Right renal cortex interstitium (tissue), 3 donors: ENCODE measurements at places on chromosomes 2 and 18.

GRCh38 chr18:45542043-45542442 lies 73.2 kb upstream of the SLC14A2 start:
- no peak for DNase-seq

DNA sequence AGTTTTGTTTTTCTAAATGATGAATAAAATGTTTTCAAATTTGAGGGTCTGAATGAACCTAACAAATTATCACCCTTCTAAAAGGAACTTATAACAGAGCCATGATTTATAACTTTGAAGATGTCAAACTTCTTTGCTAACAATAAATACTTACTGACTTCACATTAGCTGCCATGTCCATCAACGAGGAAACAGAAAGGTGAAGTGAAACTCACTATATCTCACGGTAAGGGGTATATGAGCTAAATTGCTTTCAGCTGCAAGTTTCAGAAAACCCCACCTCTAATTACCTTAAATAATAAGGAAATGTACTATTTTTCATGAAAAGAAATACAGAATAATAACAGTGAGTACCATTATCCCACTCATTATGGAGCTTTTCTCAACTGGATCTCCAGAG lies 350.8 kb upstream of the NT5C1B start:
- no peak for DNase-seq

DNA sequence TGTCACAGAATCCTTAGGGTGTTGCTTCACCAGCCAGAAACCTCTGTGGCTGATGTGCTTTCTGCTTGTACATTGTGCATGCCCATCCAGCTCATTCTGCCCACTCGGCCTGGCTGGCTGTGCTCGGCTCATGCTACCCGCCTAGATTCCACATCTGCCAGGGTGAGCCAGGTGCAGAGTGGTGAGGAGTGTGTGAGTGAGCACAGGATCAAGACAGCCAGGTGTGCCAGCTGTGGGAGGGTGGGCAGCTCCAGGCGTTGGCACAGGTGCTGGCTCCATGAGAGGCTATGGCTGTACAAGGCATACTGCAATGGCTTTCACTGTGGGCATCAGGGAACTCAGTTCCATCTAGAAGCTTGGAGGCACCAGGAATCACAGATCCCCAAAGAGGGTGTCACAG lies 1321.8 kb upstream of the CRIM1 start:
- no peak for DNase-seq

DNA sequence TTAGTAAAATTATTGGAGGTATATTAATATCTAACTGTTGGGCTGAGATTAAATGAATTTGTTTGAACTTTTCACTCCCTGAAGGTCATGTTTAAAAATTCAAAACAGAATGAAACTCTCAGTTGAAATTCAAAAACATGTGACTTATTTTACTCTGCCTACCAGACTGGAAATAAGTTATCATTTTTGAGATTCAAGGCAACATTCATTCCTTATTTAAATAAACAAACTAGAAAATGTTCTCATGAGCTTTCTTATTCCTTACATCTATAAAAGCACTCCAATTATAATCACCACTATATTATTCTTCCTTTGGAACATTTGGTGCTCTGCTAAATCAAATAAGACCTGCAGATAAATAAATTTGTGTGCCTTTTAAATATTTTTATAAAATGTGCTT lies 217.8 kb downstream of the CDH2 start:
- no peak for DNase-seq

- no peak for DNase-seq
These were observed 182.7 kb upstream of the SCN7A start for GRCh38 chr2:166676716-166677115.

GRCh38 chr18:9870431-9871008 lies 15.3 kb upstream of the TXNDC2 start:
- DNase-seq = no peak

DNA sequence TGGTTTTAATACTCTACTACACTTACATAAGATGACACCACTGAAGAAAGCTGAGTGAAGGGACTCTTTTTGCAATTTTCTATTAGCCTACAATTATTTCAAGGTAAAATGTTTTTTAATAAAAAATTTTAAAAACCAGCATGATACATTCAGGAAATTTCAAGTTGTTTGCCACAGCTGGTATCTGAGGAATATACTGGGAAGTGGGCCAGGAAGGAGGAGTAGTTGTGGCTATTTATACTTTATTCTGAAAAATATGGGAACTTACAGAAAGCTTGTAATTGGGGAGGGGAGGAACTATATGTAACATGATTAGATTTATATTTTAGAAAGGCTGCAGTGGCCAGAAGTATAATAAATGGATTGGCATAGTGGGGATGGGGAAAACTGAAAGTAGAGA lies 40.8 kb downstream of the WDR35 start:
- no peak for DNase-seq

DNA sequence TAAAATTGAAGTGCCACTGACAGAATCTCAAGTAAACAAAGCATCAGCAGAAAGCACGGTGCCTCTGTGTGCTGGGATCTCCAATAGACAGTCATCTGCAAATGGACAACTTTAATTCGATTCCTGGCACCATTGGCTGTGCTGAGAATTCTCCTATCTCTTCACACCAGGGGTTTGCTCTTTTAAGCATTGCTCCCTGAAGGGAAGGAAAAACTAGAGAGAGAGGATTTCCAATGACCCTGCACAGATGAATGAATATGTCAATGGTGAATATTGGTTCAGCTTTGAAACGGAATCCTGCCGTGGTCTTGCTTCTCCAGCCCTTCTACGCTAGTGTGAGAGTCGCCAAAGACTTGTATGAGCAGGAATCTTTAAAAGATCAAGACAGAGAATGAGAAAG lies 97.9 kb downstream of the FIGN start:
- no peak for DNase-seq

GRCh38 chr18:3607309-3608098 lies 157.5 kb downstream of the TGIF1 start:
- DNase-seq = no peak

DNA sequence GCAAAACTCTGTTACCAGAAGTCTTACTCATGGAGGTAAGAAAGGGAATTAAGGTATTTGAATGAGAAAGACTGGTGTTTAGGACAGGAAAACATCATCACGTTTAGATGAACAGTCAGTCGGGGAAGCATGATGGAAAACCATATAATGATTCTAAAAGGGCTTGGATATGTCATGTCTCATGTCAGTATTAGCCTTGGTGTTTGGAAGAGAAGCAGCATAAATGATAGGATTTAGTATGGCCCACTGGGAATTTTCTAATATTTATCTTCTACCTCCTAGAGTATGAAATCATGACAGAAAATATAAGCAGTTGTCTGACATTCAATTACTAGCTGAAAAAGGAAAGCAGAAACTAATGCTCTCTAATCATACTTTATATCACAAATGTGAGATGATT lies 1643.6 kb upstream of the CELF4 start:
- DNase-seq = no peak

- DNase-seq = no peak
These were observed 65.5 kb upstream of the ATG16L1 start for GRCh38 chr2:233185963-233186362.

- DNase-seq = no peak
These were observed 301.6 kb upstream of the GULP1 start for GRCh38 chr2:187989925-187990623.

DNA sequence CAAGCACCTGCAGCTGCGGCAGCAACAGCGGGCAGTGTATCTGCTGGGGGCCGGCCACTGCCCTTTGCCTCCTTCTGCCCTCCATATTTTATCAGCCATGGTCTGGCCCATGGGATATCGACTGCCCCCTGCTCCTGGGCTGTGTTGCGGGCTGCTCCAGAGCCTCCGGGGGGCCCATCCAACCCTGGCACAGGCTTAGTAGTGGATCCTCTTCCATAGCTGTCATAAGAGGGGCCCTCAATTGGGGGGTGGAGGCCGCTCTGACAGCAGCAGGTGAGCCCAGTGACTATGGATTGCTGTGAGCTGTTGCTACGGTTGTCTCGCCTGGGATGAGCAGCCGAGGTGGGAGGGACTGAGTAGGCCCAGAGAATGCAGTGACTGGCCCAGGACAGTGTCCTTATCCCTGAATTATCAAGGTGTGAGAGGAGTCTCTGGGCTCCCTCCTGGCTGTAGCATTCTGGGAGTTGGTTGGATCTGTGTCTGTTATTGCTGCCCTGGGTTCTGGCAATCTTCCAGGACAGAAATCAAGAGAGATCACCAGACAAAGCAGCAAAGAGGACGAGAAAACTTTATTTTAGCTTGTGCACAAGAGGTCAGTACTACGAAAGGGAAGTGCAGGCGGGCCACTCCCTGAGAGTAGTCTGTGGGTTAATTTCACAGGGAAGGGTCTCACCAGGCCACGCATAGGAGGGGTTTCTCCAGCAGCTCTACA lies 145.1 kb downstream of the ASB1 start:
- DNase-seq = no peak

DNA sequence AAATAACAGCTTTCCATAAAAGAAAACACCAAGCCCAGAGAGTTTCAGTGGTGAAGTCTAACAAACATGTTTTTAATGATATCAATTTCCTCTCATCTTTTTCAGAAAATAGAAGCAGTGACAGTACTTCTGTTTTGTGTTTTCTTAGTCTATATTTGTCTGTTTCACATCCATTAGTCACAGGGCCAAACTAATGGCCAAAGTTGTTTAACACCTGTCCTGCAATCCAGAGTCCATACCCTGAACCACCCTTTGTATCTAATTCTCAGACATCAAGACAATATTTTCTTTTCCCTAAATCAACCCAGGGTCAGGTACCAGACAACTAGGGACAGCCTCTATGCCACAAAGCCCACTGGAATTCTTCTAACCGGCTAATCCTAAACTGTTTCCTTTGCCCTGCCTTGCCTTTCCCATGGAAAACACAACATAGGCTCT lies 25.9 kb downstream of the TMSB10 start:
- DNase-seq = no peak

DNA sequence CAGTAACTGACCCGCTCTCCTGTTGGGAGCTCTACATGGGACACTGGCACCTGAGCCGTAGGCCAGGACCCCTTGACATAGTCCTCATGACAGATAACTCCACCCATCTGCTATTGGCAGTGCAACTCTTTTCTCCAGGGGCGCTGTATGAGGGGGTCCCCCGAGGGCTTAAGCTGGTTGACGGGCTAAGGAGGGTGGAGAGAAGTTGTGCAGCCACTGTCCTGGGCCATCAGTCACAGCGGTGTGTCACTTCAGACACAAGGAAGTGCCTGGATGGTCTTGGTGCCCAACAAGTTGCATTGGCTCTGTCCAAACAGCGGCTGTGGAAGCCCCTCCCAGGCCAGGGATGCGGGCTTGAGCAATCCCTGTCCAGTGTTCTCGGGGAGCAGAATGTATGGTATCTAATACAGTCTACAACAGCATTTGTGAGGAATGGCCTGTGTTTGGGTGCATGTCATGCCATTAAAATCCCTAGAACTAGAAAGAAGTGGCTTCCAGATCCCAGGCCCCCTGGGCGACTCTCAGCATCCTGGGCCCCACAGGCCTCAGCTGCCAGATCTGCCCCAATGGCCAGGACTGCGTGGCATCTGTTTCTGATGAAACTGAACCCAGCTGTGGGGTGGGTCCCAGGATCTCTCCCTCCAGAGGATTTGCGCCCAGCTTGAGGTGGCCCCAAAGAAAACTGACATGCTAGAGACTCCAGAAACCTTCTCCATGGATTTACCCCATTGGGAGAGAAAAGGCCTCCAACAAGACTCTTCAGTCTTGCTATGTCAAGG lies 23.3 kb downstream of the TTC32 start:
- DNase-seq = no peak

- no peak for DNase-seq
These were observed 60.9 kb downstream of the RFTN2 start for GRCh38 chr2:197614532-197614931.

DNA sequence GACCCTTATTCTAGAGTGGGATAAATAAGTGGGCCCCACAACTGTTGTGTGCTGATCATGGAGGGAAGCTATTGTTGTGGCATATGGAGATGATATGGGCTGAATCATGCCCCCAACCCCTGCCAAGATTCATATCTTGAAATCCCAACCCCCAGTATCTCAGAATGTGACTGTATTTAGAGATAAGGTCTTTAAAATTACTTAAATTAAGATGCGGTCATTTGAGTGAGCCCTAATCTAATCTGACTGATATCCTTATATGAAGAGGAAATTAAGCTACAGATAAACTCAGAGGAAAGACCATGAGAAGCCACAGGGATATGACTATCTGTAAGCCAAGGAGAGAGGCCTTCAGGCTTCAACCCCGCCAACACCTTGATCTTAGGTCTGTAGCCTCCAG lies 188.3 kb upstream of the RND3 start:
- no peak for DNase-seq

DNA sequence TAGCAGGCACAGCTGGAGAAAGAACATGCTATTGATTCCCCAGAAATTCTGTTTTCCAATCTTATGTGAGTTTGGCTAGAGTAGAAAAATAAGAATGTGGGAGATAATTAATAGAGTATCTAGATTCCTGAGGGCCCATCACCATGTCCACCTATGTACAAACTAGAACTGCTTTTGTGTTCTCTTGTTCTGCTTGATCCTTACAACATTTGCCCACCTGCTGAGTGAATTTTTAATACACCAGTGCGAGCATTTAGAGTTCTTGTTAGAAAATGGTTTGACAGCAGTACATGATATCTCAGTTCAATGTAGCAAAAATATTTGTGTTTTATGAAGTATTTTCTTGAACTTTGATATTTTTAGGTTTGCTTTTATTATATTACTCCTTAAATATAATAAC lies 52.3 kb upstream of the SPAG16 start:
- no peak for DNase-seq

- DNase-seq = no peak
These were observed 11.5 kb downstream of the IGFBP5 start for GRCh38 chr2:216683846-216684245.

GRCh38 chr18:22932885-22933205 lies 283 bp upstream of the RBBP8 start:
- DNase-seq = no peak

DNA sequence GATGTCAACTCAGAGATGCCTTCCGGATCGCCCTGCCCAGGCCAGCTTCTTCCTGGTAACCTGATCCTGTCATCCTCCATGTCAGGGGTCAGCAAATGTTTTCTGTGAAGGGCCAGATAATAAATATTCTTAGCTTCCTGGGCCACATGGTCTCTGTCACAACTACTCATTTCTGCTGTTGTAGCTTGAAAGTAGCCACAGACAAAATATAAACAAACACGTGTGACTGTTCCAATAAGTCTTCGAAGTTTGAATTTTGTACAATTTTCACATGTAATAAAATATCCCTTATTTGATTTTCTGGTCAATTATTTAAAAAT lies 35.8 kb downstream of the ANXA4 start:
- no peak for DNase-seq
